ENCODE measurements at places on chromosomes 6 and 20. TPM values are rescaled to one million over a fixed set of nuclear protein-coding genes. Genes with fewer than 3 reads are reported as not detected.

The RUNX2 gene
- total RNA-seq = not detected

The FLRT3 gene
- 0.30 TPM for total RNA-seq

The GNRH2 gene
- total RNA-seq = not detected

The CENPB gene
- 97.8 TPM for total RNA-seq

The GMPR gene
- 33.0 TPM for total RNA-seq

The PPDPF gene
- total RNA-seq = 81.9 TPM

The SIRPA gene
- total RNA-seq = 36.4 TPM

The GABBR1 gene
- total RNA-seq = 0.74 TPM

The MEP1A gene
- total RNA-seq = not detected

The GSTA2 gene
- not detected for total RNA-seq

The DCDC2 gene
- not detected for total RNA-seq

The ZSCAN9 gene
- 8.0 TPM for total RNA-seq

The MDFI gene
- 19.5 TPM for total RNA-seq

The MPC1 gene
- 33.5 TPM for total RNA-seq

The ADAM33 gene
- not detected for total RNA-seq

The CLIC5 gene
- 0.34 TPM for total RNA-seq

The CRIP3 gene
- not detected for total RNA-seq

The SEMG1 gene
- not detected for total RNA-seq

The SLC22A7 gene
- not detected for total RNA-seq

The GGTLC1 gene
- not detected for total RNA-seq
